ENCODE measurements at places on chromosomes 3 and 15.

- no peak for DNase-seq
These were observed 44.5 kb downstream of the ST6GAL1 start for GRCh38 chr3:186974824-186975313.

DNA sequence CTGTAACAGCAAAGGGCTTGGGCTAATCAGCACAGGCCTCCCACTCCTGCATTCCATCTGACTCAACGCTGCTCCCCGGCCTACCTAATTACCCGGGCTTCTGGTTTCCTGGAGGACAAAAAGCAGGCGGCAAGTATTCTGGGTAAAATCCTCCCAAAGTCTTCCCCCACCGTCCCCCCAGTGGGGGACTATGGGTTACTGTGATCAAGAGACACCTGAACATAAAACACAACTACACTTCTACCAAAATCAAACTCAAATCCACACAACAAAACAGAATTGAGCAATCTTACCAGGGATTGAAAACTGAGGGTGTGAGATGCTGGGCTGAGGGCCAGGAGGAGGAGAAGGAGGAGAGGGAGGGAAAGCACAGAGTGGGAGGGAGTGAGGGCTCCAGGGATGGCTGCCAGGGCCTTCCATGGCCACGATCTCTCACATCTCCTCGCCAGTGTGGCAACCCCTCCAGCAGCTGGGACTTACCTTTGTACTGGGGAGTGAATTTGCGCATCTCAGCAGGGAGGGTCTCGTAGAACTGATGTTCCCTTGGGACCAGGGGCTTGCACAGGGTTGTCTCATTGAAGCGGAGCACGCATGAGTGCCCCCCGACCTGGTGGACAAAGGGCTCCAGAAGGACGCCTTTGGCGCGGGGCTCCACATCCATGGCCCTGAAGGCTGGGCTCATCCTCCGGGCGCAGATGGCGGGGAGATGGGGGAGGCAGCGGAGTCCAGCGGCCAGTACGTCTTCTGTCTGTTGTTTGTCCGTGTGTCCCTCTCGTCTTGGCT, 9.1 kb upstream of the NCKIPSD start:
- DNase-seq: no peak

DNA sequence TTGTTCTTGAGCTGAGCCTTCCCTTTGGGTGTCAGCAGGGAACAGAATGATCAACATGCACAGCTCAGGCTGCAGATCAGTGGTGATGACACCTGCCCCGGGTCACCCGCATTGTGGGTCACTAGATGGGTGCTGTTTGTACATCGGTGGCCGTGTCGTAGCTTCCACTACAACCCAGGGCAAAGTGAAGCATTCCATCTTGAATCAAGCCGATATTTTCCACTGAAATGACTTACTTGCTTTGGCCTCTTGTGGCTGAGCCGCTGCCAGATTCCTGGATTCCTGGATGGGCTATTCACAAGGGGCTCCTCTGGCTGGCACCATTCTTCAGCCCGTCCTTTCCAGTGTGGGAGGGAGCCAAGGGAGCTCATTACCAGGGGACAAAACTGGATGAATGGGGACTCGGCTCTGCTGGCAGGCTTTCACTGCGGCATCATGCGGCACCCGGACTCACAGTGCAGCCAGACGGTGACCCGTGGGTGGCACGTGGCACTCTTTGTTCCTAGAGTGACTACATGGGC, 65.6 kb downstream of the SLCO3A1 start:
- DNase-seq: no peak

- no peak for DNase-seq
These were observed 136.8 kb upstream of the UMPS start for GRCh38 chr3:124593442-124593829.

DNA sequence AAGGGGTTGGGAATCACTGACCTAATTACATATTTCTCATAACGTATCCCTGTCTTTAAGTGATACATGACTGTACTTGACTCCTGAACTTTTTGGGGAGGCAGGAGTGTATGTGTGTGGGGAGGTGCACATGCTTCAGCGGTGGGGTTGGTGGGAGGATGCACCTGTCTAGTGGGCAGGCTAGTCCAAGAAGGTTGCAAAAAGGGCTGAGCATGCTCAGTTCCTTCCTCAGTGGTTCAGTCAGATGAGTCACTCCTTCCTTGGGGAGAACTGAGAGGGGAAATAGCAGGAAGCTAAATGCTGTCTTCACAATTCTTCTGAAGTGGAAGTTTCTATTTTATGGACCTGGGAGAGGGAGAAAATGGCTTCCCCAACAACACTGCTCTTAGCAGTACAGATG, 24.6 kb upstream of the AP4E1 start:
- DNase-seq: no peak

- no peak for DNase-seq
These were observed 334.7 kb upstream of the RASGRP1 start for GRCh38 chr15:38899300-38899699.

- no peak for DNase-seq
These were observed 107.5 kb downstream of the CNTN6 start for GRCh38 chr3:1200371-1200770.

DNA sequence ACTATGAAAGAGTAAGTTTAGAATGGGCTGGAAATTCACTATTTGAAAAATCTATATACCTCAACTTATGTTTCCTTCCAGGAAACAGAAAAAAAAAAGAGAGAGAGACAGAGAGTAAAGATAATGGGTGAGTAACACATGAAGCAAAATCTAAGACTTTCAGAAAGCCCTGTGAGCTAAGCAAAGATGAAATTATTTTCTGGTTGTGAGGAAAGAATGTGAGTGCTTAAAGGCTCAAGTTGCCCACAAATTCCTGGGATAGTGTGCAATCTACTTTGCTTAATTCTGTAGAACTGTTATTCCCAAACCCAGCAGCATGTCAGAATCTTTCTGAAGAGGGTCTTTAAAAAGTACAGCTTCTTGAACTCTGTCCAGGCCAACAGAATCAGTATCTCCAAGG, 337.7 kb upstream of the AGTR1 start:
- no peak for DNase-seq

DNA sequence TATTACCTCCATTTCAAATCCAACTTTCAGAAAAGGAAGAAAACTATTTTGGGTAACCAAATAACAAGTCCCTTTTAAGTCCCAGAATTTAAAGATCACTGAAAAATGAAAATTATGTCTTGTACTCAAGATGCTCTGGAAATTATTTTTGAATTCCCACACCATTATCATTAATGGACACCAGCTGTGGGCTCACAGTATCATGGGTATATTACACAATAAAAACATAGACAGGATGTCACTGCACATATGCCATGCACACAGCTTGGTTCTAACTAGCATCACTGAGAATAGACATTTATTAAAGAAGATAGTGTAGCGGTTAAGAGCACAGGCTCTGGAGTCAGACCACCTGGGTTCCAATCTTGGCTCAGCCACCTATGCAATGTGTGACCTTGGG, 130.4 kb downstream of the FRMD5 start:
- DNase-seq: no peak

GRCh38 chr3:119679874-119680273, 2.7 kb upstream of the COX17 start:
- DNase-seq: no peak

GRCh38 chr3:71041371-71041770, 542.2 kb downstream of the FOXP1 start:
- DNase-seq: no peak

GRCh38 chr15:99731336-99732123, 1.7 kb downstream of the LYSMD4 start:
- DNase-seq: no peak

- DNase-seq: no peak
These were observed 590 bp upstream of the TRIM71 start for GRCh38 chr3:32817257-32817557.

GRCh38 chr15:69391046-69391757, 22.9 kb upstream of the KIF23 start:
- no peak for DNase-seq

DNA sequence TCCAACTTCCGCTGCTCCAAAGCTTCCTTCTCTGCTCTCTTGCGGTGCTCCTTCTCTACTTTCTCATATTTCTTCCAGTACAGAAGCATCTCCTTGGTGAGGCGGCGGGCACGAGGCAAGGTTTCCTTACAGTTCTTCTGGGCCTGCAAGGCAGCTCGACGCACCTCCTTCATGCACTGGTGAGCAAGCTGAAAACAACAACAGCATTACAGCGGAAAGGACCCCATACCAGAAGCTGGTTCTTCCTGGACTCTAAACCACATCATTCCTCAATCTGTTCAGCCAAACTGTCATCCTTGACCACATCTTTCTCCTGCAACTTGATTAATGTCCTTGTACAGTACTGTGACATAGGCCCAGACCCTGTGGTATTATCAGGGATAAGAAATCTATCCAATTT, 36.4 kb downstream of the INO80 start:
- DNase-seq: no peak

DNA sequence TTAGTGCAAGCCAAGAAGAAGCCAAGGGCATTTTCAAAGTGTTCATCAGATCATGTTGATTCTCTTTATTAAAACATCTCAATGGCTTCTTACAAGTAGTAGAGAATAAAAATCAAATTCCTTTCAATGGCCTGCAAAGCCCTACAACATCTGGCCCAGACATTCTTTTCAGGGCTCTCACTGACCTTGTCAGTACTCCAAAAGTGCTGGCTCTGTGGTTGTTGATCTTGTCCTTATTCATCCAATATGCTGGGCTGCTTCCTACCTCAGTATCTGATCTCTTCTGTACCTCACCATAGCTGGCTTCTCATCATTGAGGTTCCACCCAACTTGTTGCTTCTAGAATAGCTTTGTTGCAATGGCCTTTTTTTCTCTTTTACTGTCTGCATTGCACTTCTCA, 74.0 kb upstream of the SAMMSON start:
- no peak for DNase-seq

DNA sequence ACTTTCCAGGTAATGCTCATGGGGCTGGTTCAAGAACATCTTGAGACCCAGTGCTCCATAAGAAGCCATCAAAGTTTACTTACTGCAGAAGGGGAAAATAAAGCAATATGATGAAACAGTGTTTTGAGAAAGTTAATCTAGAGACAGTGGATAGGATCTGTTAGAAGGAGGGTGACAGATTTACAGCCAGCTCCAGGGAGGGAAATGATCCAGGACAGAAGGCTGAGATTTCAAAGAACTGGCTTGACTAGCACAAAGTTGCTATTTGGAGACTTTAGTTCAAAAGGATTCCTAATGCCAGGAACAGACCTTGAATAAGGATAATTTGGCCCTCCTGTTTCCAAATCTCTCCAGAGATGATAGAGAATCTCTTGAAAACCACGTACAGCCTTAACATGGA, 166.5 kb upstream of the NECTIN3 start:
- no peak for DNase-seq

- DNase-seq: no peak
These were observed 41.9 kb upstream of the XRN1 start for GRCh38 chr3:142489572-142490323.

DNA sequence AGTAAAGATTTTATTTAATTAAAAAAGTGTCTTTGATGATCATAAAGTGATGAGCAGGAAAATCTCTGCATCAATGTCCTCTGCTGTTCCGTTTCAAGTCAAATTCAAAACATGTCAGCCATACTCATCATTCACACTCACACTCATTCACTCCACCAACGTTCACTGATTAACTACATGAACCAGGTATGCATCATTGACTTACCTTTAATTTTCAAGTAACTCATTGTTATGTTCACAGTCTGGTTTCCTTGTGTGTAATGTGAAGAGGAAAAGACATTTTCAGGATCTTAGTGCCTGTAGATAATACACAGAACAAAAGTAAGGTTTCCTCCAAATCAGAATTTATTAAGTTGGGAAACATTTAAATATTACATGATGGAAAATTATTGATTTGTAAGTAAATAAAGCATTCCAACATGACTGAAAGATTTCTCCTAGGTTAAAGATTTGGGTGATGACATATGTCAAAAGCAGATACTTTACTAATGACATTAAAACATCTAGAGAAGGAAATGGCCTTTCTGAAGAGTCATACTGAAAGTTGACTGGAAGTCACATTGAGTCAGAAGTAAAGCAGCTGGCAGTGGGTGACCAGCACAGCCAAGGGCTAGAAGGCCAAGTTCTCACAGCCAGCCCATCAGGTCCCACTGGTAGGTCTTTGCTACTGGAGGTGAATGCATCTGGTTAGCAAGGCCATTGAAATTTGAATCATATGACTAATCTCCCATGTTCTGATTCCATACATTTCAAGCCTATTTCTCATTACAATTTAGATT, 251.9 kb downstream of the CDIN1 start:
- DNase-seq: no peak

GRCh38 chr3:181966393-181966792, 254.7 kb downstream of the SOX2 start:
- no peak for DNase-seq

DNA sequence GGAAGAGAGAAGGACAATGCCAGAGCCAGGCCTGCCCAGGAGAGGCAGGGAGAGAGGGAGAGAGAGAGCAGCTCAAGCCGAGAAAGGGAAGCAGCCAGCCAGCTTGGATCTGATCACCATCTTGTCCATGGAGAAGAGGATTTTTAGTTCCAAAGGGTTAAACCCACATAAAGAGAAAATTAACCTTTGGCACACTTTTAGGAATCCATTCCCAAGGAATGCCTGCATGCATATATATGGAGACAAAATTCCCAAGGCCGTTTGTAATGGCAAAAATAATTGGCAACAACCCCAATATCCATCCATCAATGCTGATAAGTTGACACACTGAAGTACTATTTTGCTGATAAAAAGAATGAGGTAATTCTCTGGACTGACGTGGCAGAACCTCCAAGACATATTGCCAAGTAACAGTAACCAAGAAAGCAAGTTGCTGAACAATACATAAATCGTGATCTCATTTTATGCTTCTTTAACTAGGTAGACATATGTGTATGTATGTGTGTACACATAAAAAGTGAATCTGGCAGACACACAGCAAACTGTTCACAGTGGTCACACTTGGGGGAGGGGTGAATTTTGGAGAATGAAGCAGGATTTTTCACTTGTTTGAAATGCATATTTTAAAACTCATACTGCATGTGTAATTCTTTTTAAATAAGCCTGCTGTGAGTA, 7.5 kb upstream of the STRA6 start:
- no peak for DNase-seq

- no peak for DNase-seq
These were observed 137.8 kb downstream of the KLF13 start for GRCh38 chr15:31464216-31465082.

- DNase-seq: no peak
These were observed 235.7 kb upstream of the KCNMB2 start for GRCh38 chr3:178300441-178300959.

GRCh38 chr3:138781012-138781470, 53.7 kb downstream of the PIK3CB start:
- no peak for DNase-seq

GRCh38 chr3:157232141-157232540, 72.2 kb upstream of the CCNL1 start:
- DNase-seq: no peak

DNA sequence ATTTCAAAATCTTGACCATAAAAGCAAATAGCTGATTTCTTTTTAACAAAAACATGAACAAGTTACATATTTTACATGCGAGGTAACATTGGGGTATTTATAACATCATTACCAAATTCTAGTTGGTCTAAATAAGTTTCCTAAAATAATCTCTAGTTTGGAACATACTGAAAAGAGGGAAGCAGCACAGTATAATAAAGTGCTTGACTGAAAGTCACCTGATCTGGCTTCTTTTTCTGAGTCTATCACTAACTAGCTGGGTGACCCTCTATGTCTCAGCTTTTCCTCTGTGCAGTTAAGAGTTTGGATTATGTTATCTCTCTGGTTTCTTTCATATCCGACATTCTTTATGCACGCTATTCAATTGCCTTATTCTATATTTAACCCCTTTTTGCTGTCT, 19.8 kb upstream of the CNTN4 start:
- DNase-seq: no peak
